GM19239 (cell line): ENCODE measurements at places on chromosomes 6 and 20.

DNA sequence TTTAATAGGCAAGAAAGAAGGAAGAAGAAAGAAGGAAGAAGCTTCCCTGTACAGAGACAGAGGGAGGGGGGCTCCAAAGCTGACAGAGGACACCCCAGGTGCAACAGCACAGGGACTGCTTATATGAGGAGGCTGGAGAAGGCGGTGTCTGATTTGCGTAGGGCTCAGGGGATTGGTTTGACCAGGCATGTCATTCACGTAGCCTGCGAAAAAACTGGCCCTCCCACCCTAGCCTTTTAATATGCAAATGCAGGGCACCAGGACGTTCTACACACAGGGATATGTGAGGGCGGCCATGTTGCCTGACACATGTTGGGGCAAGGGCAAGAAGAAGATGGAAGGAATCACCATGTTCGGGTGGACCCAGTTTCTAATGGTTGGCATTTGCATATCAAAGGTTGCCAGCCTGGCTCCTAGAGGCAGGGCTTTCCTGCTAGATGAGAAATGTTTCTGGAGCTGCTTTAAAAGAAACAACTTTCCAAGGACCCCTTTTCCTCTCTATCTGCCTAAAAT lies 305.4 kb upstream of the CDYL start:
- no peak for DNase-seq

GRCh38 chr20:31678389-31679356 lies 41.0 kb downstream of the COX4I2 start:
- DNase-seq, result no peak

- DNase-seq, result no peak
Observed at GRCh38 chr20:19889011-19889953, 127.9 kb upstream of the NAA20 start.

DNA sequence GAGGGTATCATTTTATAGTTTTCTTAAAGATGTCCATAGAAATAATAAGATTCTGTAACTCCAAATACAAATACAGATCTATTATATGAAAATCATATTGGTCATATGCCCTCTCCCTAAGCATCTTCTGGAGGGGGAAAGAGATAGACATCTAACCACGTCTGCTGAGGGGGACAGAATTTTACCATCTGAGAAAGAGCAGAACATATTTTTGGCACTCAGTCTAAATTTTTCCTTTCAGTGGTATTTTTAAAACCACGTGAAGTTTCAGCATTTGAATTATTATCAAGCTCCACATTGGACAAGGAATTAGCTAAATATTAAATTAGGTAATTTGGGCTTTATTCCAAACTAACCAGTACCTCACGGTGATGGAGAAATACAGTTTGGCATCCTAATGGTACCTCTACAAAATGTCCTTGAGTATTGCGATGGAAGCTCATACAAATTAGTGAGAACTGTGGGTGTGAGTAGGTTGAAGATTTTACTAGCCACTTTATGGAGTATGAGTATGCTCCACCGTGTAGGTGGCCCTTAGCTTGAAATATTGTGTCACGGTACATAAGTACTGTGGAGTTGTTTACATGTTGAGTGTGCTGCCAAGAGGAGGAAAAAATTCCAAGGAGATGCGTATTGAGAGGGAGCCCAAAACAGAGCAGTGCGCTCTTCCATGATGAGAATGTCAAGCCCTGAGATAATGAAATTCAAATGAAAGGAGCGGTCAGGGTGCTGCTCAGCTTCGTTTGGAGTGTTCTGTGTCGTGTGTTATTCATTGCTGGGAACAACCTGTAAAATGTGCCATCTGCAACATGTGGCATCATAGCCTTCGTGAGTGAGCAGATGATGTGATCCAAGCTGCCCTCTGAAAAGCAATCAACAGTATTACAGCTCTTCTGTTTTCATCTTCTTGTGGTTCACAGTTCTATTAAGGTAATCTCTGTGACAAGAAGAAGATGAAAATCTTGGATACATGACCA lies 48.4 kb upstream of the PHACTR2 start:
- no peak for DNase-seq

DNA sequence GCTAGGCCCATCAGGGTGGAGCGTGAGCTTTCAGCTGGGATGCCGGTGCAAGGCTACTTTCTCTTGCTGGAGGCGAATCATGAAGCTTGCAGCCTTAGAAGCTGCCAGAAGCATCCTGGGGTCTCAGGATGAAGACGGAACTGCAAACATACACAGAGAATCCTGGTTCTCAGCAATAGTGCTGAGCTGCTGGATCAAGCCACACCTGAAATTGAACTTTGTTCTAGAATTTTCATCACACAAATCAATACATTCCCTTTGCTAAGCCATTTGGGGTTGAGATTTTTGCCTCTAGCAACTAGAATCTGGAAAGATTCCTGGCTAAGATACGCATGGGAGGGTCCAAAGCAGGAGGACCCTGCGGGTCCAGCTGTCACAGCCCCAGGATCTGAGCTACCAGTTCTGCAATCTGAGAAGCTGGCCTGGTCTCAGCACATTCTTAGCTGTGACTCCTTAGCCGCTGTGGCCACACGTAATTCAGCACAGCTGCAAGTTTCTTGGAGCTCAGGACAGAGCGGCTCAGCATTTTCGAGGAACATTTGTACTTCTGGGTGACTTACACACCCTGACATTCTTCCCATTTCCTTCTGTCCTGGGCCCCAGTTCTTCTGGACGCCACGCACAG lies 6.6 kb upstream of the ARFGAP1 start:
- DNase-seq, result no peak

DNA sequence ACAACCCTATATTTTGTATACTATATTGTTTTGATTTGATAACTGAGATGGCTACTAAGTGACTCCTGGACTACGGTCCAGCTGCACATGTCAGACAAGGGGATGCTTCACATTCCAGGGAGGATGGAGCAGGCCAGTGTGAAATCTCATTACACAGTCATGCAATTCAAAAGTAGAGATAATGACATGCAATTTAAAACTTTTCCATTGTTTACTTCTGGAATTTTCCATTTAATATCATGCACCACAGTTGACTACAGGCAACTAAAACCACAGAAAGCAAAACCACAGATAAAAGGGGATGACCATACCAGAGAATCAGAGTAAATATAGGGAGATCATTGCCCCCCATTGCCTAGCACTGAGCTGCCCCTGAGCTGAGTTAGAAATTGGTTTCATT lies 366.4 kb downstream of the BTBD9 start:
- DNase-seq, result no peak

DNA sequence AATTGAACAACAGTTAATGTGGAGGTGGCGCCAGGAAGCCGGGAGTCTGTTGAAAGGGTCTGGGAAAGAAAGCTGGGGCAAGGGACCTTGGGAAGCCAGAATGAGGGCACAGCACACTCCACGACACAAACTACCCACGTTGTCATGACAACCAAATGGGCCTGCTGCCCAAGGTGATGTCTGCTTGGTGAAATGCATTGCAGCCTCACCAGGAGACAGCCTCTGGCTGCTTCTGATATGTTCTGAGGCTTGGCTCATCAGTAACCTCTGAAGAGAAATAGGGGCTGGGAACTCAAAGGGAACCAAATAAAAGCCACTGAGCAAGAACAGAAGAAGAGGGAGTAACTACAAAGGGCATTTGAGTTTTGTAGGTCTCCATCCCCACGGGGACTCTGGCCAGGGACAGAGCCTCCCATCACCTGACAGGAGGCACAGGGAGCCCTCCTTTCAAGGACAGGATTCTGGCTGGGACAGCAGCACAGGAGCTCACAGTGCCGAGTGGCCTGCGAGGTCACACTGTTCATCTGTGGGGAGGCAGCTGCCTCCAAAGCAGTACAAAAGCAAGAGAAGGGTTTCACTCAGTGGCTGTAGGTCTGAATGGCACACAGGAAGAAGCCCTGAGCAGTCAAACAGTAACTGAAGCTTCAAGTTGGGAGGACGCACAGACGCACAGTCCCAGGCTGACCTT lies 44.6 kb upstream of the KCNK16 start:
- no peak for DNase-seq

GRCh38 chr6:85372188-85372914 lies 77.5 kb upstream of the NT5E start:
- no peak for DNase-seq

- no peak for DNase-seq
Observed at GRCh38 chr6:166617359-166617758, 9.7 kb downstream of the RPS6KA2 start.

- DNase-seq, result no peak
Observed at GRCh38 chr20:47665221-47665991, 119.9 kb downstream of the SULF2 start.

DNA sequence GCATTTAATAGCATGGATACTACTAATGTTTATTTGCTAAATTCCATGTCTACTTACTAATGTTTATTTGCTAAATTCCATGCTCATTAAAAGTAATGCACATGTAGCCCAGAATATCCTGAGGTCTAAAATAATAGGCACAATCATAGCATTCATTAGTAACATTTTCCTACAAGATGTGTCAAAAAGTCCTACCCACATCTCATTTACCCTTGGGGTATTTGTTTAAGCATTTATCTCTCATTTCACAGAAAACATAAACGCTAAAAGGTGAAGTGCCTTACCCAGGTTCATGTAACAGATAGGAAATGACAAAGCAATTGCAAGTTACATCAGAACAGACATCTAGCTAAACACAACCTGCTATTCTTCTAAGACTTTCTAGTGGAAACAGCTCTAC lies 457.1 kb downstream of the HACE1 start:
- DNase-seq, result no peak

DNA sequence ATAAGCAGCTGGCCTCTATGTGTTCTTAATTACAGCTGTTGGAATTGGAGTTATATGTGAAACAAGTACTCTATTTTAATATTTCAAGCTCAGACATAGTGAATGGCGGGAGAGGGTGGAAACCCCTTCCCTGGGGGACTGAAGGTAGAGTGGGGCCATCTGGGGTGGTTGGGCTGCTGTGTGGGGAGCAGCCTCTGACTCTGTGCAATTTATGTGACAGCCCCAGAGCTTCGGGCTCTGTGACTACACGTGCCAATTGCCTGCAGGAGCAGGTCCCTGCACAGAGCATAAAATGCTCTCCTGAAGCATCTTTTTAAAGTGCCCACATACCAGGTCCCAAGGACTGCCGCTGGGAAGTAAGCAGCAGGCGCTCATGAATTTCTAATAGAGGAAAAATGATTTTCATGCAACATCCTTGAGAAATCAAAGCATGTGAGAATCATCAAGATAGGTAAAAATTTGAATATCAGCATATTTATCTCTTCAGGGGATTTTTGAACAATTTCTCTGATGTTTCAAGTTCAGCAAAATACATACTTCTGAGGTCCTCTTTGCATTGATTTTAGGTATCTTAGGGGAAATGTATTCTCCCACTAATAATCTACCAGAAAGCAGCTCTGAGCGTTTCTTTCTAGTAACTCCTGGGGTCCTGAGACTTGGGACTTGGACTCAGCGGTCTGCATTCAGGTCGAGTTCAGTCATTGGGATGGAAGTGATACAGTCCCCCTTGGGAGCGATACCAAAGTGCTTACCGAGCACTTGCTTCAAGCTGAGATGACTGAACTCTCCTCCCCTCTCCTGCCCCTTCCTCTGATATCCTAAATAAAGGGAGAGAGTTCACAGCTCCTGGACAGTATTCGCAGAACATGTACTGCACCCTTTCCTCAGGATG lies 40.0 kb downstream of the ALDH8A1 start:
- DNase-seq, result no peak

GRCh38 chr20:46705378-46705729 lies 4.1 kb upstream of the SLC2A10 start:
- no peak for DNase-seq

DNA sequence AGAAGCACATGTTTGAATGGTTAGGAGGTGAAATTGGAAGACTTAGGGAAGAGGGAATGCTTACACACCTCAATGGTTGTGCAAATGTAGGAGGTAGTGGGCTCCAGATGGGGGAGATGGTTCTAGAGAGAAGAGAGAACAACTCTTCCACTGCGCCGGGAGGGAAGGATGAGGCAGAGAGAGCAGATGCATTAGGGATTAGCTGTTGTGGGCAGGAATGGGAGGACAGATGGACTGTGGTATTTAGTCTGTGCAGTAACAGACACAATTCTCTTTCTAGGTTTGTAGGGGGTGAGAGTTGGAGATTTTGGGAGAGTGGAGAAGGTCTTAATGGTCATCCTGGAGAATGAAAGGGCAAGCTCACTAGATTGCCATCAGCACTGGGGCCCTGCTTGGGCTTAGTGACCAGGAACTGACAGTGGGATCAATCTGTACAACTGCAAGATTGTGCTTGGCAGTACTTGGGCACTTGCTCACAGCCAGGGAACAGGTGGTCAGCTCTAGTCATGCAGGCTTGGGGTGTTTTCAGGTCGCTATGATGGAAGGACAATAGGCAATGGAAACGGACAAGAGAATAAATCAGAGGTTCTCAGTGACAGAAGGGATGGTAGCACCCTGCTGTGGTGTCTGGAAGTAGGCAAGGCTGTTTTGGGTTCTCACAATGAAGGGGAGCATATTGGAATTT lies 182.0 kb upstream of the MYLIP start:
- no peak for DNase-seq

DNA sequence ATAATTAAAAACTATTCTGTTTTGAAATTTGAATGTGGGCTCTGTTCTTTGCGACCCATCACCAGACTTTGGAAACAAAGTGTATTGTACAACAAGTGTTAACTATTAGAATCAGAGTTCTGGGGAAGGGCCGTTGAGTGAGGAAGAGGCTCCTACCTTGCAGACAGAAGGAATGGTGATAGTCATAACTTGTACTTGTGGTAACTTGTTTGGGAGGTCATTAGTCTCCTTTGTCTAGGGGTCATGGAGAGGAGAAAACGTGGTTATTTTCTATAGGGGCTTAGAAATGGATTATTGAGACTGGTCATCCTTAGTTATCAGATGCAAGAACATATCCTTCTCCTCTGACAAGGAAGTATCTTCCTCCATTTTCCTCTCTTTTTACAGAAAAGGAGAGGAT lies 174.8 kb downstream of the BMP2 start:
- no peak for DNase-seq

DNA sequence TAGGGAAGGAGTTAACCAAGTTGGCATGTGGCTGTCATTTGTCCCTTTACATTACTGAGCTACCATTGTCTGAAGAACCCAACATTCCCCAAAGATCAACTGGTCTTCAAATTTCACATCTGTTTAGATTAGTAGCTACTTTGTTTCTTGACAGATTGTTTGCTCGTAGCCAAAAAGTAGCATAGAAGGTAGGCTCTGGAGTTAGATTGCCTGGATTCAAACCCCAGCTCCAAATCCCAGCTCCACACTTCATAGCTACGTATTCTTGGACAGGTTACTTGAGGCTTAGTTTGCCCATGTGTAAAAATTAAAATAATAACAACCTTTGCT lies 1.1 kb downstream of the NFKBIL1 start:
- DNase-seq, result no peak

- no peak for DNase-seq
Observed at GRCh38 chr6:158021376-158021775, 39.7 kb downstream of the SYNJ2 start.

DNA sequence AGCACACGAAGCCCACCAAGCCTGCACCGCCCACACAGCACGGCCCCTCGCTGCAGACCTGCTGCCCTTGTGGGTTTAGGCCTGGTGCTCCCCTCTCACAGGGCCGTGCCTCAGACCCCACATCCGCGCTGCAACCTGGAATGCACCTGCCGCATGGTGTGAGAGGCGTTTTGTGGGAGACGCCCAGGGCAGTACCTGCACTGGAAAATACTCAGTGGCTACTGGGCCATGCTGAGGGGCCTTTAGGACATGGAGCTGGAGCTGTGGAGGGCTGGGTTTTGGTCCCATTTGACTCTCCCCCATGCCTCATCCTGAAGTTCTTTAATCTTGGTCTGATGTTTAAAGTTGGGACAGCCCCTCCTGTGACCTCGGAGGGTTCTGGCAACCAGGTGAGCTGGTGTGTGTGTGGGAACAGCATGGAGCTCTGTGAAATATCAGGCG lies 116.3 kb downstream of the ERMARD start:
- DNase-seq, result no peak

GRCh38 chr6:155656024-155656423 lies 200.4 kb upstream of the NOX3 start:
- no peak for DNase-seq
